ENCODE measurements at places on chromosomes 3 and 15.
A peak's percentile ranks its signal among the peaks of the same experiment; 100 is the strongest.

- DNase-seq, result no peak
Measured at GRCh38 chr3:50487181-50487580, 16.3 kb downstream of the CACNA2D2 start.

- no peak for DNase-seq
Measured at GRCh38 chr15:55999658-56000057, 6.2 kb upstream of the NEDD4 start.

DNA sequence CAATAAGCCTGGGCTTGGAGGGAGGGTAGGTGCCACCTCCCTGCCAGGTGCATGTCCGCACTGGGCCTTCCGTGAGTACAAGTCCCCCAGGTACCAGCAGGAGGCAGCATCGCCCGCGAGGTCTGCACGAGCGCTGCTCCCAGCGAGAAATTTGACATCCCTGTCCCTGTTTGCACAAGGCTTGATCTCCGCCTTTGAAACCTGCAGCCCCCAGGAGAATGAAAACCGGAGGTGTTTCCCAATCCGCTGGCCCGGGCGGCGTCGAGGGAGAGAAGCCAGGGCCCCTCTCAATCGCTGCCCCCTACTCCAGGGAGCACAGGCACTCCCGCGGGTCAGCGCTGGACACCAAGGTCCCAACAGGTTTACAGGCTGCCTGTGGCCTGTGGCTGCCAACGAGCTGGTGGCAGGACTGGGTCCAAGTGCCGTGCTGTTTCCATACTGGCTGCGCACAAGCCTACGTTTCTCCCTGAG, 961 bp downstream of the HAPLN3 start:
- DNase-seq, result peak; percentile 30

DNA sequence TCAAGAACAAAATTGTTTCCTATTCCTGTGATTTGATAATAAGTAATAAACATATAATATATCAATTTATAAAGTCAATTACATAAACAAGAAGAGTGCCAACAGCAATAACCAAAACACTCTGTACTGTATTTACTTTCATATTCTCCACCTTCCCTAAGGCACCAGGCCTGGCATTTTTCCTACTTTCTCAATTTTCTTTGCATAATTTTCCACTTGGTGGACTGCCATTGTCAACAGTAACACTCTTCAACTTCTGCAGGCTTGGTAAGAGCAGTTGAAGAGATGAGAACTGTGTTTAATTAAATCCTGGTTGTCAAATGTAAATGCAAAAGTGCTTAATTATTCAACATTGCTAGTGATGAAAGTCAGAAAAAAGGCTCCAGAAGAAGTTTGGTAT, 229.8 kb upstream of the PLSCR5 start:
- DNase-seq, result no peak

GRCh38 chr3:169668072-169668956, 4.8 kb upstream of the MECOM start:
- DNase-seq, result no peak

- DNase-seq, result no peak
Measured at GRCh38 chr3:134650431-134651346, at the start of gene KY. TSS of gene KY (minus strand) at chr3:134651022. CDS start at chr3:134650960, 62 bp downstream.

- no peak for DNase-seq
Measured at GRCh38 chr3:44968447-44968858, 7.5 kb downstream of the ZDHHC3 start.

GRCh38 chr3:161100994-161101393, 4.2 kb downstream of the B3GALNT1 start:
- DNase-seq, result no peak

GRCh38 chr15:71375934-71376333, 260.7 kb downstream of the THSD4 start:
- DNase-seq, result no peak

- peak; percentile 47 for DNase-seq
Measured at GRCh38 chr15:90885432-90886290, 1.4 kb downstream of the FES start.

DNA sequence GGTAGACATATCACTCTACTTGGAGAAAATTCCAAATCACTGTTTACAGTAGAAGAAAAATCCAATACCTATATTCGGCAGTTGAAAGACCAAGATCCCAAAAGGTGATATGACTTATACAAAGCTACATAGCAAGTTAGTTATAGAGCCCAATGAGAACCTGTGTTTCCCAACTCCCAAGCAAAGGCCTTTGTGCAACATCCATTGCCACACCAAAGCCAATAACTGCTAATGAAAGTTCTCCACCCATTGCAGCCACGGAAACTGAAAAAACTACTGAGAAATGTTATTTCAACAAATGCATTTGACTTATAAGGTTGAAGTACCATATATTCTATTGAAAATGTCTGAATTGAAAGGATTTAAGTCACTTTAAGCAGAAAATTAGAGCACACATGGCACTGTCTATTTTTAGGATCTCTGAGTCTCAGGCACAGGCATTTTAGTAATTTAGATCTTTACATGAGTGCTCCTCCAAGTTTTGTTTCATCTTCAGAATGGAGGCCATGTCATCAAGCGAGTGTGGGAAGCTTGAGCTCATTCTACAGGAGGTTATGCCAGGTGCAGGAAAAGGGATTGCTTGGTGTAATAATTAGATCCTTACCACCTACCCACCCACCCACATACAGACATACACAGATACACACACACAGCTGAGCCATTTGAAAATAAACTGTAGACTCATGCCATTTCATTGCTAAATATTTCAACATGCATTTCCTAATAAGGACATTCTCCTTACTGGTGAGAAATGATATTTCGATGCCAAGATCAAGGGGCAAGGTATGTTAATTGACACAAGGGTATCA, 19.7 kb upstream of the ANO10 start:
- no peak for DNase-seq
